ENCODE measurements at places on chromosomes 13 and 19. TPM values are rescaled to one million over a fixed set of nuclear protein-coding genes. Genes with fewer than 3 reads are reported as not detected.

Gene ZNF527
- total RNA-seq, result 8.1 TPM

Gene MBD3L2
- total RNA-seq, result not detected

Gene C13orf42
- not detected for total RNA-seq

Gene LILRB1
- total RNA-seq, result 0.48 TPM

Gene KCNC3
- total RNA-seq, result 4.9 TPM
